ENCODE measurements at places on chromosomes 6 and 20.

DNA sequence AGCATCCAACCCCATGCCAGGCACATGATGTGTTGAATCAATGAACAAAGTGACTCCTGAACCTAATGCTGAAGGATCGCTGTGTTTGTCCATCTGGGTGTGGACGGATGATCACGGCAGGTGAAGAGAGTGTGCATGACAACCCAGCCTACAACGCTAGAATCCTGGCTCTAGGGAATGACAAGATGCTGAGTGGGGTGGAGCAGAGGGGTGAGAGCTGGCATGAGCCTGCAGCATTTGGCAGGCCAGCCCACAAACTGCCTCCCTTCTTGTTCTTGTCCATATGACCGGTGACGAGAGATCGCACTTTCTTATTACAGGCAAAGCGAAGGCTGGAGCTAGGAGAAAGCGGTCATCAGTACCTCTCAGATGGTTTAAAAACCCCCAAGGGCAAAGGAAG is 54.7 kb upstream of the CDKAL1 start:
- no peak for DNase-seq

DNA sequence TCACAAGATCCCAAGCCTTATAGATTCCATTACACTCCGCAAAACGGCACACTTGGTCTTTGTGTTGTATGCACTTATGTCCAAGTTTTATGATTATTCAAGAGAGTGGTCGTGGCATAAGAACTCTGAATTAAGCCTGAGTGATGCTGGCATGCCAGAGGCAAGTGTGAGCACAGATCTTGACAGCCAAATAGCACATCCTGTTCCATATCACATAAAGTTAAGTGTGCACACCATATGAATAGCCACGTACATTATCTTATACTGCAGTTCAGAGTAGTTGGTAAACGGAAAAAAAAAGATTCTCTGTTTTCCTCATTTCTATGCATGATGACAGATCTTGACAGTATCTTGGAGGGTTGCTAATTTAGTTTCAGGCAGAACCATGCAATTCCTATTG is 727.3 kb upstream of the FLRT3 start:
- DNase-seq = no peak

DNA sequence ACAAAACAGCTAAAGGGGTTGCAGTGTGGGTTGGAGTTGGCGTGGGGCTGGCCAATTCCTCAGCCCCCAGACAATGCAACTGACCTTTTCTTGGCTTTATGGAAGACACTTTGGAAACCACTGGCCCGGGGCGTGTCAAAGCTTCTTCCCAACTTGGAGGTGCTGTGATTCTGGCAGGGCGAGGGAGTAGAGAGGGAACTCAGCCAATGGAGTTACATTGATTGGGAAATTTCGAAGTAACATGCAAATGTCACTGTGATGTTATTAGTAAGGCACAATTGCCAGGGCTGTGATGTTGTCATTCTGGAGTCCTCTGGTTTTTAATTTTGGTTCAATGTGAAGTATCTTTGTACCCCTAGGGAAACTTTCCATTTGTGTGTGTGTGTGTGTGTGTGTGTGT is 41.5 kb upstream of the EPB41L1 start:
- DNase-seq = peak; percentile 66

DNA sequence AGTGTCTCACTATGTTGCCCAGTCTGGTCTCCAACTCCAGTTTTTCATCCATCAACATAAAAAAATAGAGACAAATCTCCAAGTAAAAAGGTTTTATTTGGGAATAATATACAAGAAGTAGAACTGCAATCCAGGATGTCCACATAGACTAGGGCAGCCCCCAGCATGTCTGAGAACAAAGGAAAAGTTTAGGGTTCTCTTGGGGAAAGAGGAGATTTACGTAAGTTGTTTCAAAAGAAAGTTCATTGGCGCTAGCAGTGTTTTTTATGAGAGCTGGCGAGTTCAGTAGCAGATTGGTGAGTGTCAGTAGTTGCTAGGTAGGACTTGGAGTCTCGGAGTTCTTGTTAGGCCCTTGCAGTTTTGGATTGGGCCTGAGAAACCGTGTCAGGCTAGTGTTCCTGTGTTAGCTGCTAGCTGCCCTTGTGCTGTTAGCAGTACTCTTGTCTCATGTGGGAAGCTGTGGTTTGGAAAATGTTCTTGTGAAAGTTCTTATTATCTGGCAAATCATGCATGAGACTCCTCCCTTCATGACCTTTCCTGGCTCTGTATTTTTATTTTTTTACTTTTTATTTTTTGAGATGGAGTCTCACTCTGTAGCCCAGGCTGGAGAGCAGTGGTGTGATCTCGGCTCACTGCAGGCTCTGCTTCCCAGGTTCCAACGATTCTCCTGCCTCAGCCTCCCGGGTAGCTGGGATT is 24.7 kb downstream of the TTLL9 start:
- DNase-seq = peak; percentile 79

GRCh38 chr6:20605581-20605980 is 71.3 kb downstream of the CDKAL1 start:
- DNase-seq = no peak

DNA sequence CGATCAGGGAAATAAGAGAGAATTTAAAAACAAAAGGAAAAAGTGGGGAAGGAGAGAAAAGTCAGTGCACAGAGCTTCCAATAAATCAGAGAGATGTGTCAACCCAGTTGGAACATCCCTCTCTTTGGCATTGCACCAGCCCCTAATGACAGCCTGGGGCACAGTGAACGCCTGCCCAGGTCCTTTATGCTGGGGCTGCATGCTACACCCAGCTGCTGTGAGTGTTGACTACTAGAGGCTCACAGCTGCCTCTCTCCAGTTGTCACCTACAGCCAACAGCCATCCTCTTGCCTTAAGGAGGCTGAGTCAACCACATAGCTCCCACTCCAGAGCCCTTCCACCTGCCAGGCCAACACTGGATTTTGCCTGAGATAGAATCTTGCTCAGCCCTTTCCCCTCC is 19.0 kb downstream of the OR2H2 start:
- DNase-seq = no peak

- no peak for DNase-seq
Observed at GRCh38 chr6:121619013-121619412, 183.6 kb downstream of the GJA1 start.

DNA sequence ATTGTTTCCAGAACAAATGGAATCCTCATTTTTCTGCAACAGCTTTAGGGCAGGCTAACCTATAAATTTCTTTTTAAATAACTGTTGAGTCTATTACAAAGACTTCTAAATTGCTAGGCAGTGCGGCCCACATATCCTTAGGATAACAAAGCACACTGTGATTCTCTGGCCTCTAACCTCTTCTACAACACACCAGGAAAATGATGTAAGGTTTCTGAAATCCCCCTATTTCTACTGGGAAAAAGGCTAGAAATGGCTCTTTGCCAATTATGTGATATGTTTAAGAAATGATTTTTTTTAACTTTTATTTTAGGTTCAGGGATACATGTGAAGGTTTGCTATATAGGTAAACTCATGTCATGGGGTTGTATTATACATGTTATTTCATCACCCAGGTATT is 17.3 kb upstream of the NT5E start:
- DNase-seq = no peak

- no peak for DNase-seq
Observed at GRCh38 chr6:63683071-63683603, 47.5 kb downstream of the PHF3 start.

DNA sequence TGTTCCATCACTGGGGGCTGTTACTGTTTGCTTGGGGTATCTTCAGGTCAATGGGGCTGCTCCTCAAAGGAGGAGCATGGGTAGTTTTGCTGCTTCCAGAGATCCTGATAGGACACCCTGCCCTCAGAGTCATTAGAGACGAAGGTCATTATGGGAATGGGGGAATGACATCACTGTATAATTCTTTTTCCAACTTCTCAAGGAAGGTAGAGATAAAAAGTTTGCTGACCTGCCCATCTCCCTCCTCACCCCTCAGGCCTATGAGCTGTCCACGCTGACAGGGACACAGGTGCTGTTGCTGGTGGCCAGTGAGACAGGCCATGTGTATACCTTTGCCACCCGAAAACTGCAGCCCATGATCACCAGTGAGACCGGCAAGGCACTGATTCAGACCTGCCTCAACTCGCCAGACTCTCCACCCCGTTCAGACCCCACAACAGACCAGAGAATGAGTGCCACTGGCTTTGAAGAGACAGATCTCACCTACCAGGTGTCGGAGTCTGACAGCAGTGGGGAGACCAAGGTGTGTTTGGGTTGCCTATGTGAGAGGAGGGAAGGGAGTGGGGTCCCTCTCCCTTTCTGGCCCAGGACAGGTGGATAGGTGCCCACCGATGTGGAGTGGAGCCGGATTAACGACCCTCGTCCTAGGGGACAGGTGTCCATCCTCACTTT is 2.7 kb downstream of the SRF start:
- DNase-seq = no peak

- no peak for DNase-seq
Observed at GRCh38 chr6:31246051-31246521, 25.8 kb downstream of the HLA-C start.

DNA sequence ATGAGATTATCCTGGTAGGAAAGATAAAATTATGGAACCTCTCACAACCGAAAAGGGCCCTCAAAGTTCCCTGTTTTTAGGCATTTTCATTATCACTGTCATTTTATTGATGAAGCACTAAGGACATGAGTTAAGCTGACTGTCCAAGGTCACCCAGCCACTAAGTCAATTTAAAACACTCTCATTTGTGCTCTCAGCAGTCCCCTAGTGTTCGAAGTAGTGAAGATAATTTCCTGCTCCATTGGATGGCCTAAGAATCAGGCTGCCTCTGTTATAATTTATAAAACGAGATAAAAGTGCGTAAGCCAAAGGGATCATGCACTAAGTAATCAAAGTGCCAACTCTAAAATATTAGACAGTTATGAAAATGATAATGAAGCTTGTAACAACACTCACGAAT is 169.1 kb downstream of the KIF16B start:
- no peak for DNase-seq
